Activated T-cell treated with anti-CD3 and anti-CD28 coated beads, Interleukin-2, amount 50 U/mL, for 72 hours (primary cell): ENCODE measurements at places on chromosomes 2 and 18. TPM values are rescaled to one million over a fixed set of nuclear protein-coding genes. Genes with fewer than 3 reads are reported as not detected.
A peak's percentile ranks its signal among the peaks of the same experiment; 100 is the strongest.

- H3K27ac ChIP-seq: no peak overlapping the region
- DNase-seq: no peak
- peaks cover 5% of the 10 kb centered on the region for H3K27me3 ChIP-seq
- peaks cover 8% of the 10 kb centered on the region for H3K4me1 ChIP-seq
- H3K4me3 ChIP-seq: no peak overlapping the region
Observed at GRCh38 chr18:49464718-49465598, 4.5 kb upstream of the DYM start.

- no peak for DNase-seq
- H3K4me3 ChIP-seq: no peak overlapping the region
- H3K36me3 ChIP-seq: no peaks in the 10 kb centered on the region
- peaks cover 22% of the 10 kb centered on the region for H3K27me3 ChIP-seq
- peaks cover 23% of the 10 kb centered on the region for H3K4me1 ChIP-seq
Observed at GRCh38 chr2:219297766-219298456, 11.3 kb downstream of the PTPRN start.

- peaks cover 75% of the 10 kb centered on the region for H3K4me1 ChIP-seq
- H3K27ac ChIP-seq: peak overlapping the region; percentile 7
- H3K36me3 ChIP-seq: peaks cover 3% of the 10 kb centered on the region
Observed at GRCh38 chr18:58674863-58675472, 3.7 kb downstream of the MALT1 start.

DNA sequence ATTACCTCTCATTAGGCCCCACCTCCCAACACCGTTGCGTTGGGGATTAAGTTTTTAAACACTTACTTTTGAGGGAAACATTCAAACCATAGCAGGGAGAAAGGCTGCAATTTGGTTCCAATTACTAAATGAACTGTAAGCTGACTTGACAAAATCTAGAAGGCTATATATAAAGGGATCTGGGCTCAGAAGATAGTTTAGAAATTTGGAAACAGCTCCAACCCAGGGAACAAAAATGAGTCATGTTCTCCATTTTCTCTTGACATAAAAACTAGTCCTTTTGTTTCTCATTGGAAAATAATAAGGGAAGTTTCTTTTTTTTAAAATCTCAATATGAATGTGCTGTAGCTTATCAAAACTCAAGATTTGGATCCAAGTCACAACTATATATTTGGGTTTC lies 17.5 kb downstream of the MOGAT1 start:
- no peak overlapping the region for H3K27ac ChIP-seq
- no peak for DNase-seq
- no peak overlapping the region for H3K4me3 ChIP-seq

GRCh38 chr2:238998801-238999200 lies 150.9 kb downstream of the TWIST2 start:
- H3K27me3 ChIP-seq: peaks cover 24% of the 10 kb centered on the region
- DNase-seq: no peak
- H3K27ac ChIP-seq: no peak overlapping the region
- H3K36me3 ChIP-seq: peaks cover 2% of the 10 kb centered on the region
- no peaks in the 10 kb centered on the region for H3K4me1 ChIP-seq

GRCh38 chr2:215355801-215356200 lies 43.9 kb downstream of the ATIC start:
- H3K4me3 ChIP-seq: no peak overlapping the region
- peaks cover under 1% of the 10 kb centered on the region for H3K36me3 ChIP-seq
- H3K27ac ChIP-seq: no peak overlapping the region
- DNase-seq: no peak
- no peaks in the 10 kb centered on the region for H3K27me3 ChIP-seq

- H3K27ac ChIP-seq: no peak overlapping the region
- no peak overlapping the region for H3K4me3 ChIP-seq
- no peak for DNase-seq
- no peaks in the 10 kb centered on the region for H3K4me1 ChIP-seq
Observed at GRCh38 chr2:163657281-163657656, 78.5 kb downstream of the FIGN start.

HNMT gene
- total RNA-seq: not detected

PAX3 gene
- total RNA-seq: not detected
